ENCODE measurements at places on chromosomes 16 and 17. TPM values are rescaled to one million over a fixed set of nuclear protein-coding genes. Genes with fewer than 3 reads are reported as not detected.

DNA sequence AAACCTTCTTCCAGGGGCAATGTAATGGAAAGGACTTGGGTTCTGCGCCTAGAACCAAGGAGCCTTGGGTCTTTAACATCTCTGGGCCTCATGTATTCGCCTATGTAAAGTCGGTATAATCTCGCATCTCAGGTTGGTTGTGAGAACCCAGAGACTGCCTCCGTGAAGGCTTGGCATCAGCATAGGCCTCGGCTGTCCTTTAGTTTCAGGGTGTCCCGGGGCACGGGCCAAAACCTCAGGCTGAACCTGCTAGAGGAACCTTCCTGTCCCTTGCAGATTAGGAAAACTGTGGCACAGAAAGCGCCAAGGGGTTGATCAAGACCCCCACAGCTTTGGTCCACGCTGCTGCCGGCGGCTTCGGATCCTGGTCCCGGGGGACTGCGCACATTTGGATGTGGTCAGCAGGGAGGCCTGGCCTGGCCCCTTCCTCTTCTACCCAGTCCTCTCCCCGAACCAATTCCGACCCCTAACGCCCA is 772 bp upstream of the PHAF1 start:
- DNase-seq = no peak

- DNase-seq = no peak
Observed at GRCh38 chr17:55289978-55290377, 25.2 kb downstream of the HLF start.

Gene PRAC2
- not detected for total RNA-seq

Gene TMEM204
- total RNA-seq = 37.2 TPM

Gene SDK2
- 0.84 TPM for total RNA-seq

- no peak for DNase-seq
Observed at GRCh38 chr17:75888484-75888883, 8.3 kb downstream of the TRIM65 start.

Gene C16orf92
- not detected for total RNA-seq

GRCh38 chr17:64377769-64378282 is 12.8 kb downstream of the PECAM1 start:
- DNase-seq = peak; percentile 22

GRCh38 chr17:83162035-83162745 is 82.8 kb downstream of the METRNL start:
- DNase-seq = no peak

- DNase-seq = no peak
Observed at GRCh38 chr16:9148374-9149015, 57.1 kb downstream of the HAPSTR1 start.

- DNase-seq = no peak
Observed at GRCh38 chr16:7437843-7438242, 105.2 kb downstream of the RBFOX1 start.

Gene C16orf54
- total RNA-seq = 5.2 TPM

DNA sequence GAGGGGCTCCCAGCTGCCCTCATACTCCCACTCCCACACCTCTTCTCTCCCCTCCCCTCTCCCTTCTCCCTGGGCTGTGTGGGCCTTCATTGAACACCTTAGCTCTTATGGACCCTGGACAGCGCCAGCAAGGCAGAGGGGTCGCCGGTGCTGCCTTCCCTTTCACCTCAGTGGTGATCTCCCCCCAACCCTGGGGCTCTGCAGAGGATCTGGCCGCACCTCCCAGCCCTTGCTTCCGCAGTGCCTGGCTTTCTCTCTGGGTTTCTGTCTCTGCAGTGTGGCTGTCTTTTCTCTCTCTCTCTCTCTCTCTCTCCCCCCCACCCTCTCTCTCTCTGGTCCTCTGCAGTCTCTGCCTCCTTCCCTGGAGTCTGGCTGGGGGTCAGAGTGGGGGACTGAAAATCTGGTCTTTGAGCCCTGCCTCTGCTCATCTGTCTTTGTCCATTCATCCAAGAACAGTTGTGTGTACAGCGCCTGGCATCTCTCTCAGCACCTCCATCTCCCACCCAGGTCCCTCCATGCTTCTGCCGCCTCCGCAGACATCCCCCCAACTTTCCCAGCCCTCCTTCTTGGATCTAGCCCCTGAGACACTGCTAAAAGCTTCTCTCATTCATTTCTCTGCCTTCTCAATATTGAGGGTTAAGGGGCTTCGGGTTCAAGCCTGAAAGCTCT is 1.1 kb downstream of the SEZ6L2 start:
- no peak for DNase-seq

Gene DNAH9
- 2.2 TPM for total RNA-seq

- no peak for DNase-seq
Observed at GRCh38 chr16:10895053-10895946, 18.3 kb downstream of the CIITA start.

DNA sequence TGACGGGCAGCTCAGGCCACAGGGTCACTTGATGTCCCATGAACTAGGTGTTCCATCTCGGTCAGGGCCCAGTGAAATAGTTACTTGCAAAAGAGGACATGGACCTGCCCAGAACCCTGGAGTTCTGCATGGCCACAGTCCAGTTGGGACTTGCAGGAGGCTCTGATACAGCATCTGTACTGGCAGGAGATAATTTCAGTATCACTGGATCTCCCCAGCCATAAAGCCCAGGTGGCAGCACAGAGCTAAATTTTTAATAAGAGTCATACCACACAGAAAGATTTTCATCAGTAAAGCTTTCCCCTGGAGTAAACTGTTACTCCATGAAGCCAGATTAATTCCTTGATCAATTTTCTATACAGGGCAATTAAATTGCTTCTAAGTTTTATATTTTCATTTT is 18.0 kb upstream of the SLC16A5 start:
- DNase-seq = no peak

Gene KARS1
- 101 TPM for total RNA-seq

DNA sequence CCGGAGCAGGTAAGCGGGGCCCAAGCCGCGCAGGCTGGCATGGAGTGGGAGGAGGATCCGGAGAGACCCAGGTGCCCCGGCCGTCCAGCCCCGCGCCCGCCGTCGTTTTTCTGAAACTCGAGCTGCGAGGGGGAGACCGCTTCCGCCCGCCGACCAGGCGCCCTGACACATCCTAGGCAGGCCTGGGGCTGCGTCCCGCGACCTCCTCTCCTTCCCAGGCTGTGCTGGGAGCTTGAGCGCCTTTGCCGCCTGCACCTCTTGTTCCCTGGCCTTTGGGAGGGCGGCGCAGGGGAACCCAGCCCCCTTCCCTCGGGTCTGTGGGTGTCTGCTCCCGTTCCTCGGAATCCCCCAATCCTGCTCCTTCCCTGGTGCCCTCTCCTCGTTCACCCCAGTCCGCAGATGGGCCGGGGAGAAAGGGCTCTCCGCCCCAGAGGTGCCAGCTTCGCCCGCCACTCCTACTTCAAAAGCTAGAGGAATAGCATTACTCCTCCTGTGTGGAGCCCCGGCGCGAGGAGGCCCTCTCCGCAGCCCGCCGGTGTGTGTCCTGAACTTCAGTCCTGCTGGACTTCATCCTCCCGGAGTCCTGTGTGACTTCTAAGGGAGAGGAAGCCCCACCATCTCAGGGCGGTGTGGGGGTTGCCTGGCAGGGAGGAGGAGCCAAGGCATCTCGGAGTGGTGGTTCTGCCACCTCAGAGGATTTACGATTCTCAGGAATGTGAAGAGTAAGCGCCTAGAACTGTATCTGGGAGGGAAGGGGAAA is 1.0 kb downstream of the NHERF1 start:
- no peak for DNase-seq

DNA sequence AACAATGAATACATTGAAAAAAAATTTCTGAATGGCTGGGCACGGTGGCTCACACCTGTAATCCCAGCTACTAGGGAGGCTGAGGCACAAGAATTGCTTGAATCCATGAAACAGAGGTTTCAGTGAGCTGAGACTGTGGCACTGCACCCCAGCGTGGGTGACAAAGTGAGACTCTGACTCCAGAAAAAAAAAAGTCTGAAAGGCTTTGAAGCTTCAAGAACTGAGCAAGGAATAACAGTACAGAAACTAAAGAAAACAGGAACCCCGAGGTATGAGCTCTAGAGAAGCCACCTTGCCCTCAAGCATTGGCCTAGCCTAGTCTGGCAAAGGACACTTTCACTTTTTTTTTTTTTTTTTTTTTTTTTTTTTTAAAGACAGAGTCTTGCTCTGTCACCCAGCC is 45.0 kb downstream of the TEX2 start:
- no peak for DNase-seq

DNA sequence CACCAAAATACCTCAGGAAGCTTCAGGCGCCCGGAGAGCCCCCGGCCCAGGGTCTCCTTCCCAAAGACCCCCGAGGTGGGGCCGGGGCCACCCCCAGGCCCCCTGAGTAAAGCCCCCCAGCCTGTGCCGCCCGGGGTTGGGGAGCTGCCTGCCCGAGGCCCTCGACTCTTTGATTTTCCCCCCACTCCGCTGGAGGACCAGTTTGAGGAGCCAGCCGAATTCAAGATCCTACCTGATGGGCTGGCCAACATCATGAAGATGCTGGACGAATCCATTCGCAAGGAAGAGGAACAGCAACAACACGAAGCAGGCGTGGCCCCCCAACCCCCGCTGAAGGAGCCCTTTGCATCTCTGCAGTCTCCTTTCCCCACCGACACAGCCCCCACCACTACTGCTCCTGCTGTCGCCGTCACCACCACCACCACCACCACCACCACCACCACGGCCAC is 6.7 kb upstream of the TMEM88 start:
- no peak for DNase-seq

Gene HOXB3
- 12.6 TPM for total RNA-seq

Gene MYO15A
- 0.71 TPM for total RNA-seq

- DNase-seq = no peak
Observed at GRCh38 chr17:76046064-76046463, 19.0 kb upstream of the EVPL start.

DNA sequence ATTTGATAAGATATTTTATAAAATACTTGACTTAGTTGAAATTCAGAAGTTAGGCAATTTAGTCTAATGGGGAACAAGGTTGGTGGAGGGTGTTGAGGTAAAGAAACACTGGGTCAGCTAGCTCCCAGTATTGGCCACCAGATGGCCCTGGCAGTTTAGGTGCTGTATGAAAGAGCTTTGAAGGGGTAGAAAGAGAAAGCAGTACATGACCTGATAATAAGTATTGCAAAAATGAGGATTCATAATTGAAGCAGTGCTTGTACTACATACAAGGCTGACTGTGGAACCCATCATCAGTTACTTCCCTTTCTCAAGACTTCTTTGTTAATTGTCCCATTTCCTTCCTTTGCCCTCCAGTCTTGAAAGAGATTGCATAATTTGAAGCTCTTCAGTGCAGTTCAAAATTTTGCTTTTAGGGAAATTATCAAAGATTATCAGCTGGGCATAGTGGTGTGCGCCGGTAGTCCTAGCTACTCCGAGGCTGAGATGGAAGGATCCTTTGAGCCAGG is 29.4 kb downstream of the TANC2 start:
- DNase-seq = no peak

DNA sequence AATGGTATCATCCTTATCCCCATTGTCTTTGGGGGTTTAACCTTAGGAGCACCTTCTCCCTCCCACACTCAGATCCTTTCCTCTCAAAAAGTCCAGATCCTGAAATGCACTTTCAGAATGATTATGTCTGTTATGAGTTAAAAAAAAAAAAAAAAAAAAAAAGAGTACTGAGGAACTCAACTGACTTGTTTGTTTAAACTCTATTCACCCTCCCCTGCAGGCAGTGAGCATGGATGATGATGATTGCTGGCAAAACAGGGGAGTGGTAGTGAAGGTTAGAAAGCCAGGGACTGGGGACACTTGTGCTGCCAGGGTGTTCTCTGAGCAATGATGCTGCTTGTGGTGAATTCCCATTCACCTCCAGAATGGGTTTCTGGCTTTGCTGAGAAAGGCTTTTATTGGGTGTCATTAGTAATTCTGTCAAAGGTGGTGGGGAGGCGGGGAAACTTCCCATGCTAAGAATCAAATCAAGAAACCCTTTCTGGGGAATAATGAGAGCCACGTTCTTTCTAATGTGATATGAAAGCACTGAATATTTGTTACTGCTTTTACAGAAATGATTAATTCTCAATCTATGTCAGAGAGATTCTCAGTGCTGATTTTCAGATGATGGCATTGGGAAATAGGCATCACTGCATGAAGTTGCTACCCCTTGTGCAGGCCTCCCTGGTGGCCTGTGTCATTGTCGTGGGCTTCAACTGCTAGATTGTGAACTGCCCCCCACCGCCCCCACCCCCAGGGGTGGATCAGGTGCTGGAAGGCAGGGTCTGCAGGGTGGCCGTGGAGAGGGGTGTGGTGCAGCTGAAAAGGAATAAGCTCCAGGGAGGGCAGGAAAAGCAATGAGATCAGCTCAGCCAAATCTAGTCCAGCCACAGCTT is 14.1 kb downstream of the CCL4 start:
- no peak for DNase-seq

Gene TBC1D26
- total RNA-seq = not detected

DNA sequence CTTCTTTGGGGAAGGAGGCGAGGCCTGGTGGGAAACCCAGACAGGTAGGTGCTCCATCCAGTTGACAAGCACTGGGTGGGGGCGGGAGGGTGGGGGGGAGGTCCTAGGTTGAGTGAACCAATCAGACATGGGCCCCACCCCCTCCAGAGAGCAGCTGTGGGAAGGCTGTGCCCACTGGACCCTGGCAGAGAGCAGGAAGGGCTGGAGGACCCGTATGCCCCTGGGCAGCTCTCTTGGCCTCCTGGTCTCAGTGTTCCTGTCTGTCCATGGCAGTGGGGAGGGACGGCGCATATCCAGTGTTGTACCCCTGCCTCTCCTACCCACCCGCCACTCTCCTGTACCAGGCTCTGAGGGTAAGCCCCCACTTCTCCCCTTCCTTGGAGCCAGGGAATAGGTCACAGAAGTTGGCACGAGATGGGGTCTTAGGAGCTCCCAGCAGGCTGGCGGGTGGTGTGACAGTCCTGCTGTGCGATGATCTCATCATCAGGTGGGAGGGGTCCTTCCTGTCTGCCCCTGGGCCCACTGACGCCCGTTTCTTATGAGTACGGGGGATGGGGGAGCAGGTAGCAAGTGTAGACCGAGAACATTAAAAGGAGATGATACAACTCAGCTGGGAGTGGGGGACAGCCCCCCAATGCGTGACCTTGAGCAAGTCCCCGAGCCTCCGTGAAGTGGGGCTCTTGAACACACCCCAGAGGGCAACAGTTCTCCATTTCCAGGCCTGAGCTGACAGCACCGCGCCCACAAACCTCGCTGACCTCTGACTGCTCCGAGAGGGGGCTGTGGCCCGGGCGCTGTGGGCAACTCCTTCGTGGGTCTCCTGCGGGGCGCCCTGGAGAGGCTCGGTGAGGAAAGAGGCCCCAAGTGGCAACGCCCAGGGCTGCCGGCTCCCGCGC is 1.2 kb upstream of the ZFPM1 start:
- DNase-seq = no peak

GRCh38 chr17:81851423-81851822 is 8.9 kb downstream of the P4HB start:
- no peak for DNase-seq

Gene RAB40C
- 17.3 TPM for total RNA-seq

DNA sequence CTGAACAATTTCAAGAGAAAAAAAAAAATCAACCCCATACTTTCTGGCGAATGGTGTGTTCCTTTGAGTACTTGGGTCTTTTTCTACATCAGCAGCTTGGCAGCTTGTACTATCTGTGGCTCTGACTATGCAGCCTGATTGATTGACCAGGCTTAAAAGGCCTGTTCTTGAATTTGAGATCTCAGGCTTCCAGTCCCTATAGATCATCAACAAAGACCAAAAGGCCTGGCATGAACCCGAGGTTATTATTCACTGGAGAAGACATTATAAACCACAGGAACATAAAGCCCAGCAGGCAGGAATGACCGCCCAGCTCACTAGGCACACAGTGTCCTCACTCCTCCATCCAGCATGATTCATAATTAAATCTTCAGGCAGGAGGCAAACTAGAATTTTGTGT is 32.1 kb upstream of the CDH3 start:
- no peak for DNase-seq
